ENCODE measurements at places on chromosomes 13 and 19. TPM values are rescaled to one million over a fixed set of nuclear protein-coding genes. Genes with fewer than 3 reads are reported as not detected.
A peak's percentile ranks its signal among the peaks of the same experiment; 100 is the strongest.

DNA sequence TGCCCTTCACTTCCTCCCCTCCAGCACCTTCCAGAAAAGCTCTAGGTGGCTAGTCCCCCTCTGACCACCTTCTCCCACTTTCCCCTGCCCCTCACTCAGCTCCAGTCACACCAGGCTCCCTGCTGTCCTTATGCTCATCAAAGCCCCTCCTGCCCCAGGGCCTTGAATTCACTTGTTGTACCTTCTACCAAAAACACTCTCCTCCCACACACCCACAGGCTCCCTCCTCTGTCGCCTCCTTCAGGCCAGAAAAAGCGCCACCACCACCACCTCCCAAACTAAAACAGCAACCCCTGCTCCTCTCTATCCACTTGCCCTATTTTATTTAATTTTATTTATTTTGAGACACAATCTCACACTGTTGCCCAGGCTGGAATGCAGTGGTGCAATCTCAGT, 4.8 kb upstream of the CEACAM16 start:
- DNase-seq = no peak

DNA sequence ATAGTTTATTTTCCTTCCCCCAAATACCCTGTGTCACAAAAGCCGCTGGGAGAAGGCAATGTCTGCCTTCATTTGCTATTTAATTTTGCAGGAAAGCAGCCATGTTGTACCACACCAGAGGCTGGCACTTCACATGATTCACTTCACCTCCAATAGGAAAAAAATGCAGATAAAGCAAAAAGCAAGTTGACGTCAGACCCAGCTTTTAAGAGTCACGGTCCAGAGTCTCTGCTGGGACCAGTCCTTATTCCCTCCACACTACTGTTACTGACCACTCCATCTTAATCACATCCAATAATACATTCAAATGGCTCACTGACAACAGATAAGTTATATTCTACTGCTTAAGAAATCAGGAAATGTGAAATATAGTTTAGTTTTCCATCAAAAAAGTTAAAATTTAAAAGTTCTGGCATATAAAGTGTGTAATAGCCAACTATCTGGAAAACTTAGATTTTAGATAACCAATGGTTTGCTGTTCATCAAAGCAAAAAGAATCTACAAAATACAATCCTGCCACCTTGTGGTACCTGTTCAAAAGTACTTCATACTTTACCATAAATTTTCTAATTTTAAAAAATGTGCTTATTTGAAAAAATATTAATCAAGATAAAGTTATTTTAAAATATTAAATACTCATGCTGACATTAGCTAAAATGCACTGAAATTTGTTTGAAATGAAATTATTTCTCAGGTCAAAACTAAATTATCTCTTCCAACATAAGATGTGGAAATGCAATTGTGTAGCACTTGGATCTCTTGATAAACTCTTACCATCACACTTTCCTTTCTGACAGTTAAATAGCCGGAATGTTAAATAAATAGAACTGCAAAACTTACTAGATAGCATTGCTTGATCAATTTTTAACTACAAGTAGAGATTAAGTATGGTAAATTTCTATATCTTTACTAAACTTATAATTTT, 97.3 kb downstream of the SERP2 start:
- DNase-seq = peak; percentile 7

Gene GAPDHS
- total RNA-seq = not detected

- DNase-seq = no peak
Measured at GRCh38 chr13:37648609-37649008, 50.0 kb upstream of the POSTN start.

- no peak for DNase-seq
Measured at GRCh38 chr19:36215276-36216123, 594 bp downstream of the ZNF146 start.

GRCh38 chr19:17243830-17244617, 1.7 kb downstream of the NR2F6 start:
- no peak for DNase-seq

- no peak for DNase-seq
Measured at GRCh38 chr19:9000933-9001332, 9.3 kb downstream of the MUC16 start.

Gene ELSPBP1
- total RNA-seq = 0.40 TPM

DNA sequence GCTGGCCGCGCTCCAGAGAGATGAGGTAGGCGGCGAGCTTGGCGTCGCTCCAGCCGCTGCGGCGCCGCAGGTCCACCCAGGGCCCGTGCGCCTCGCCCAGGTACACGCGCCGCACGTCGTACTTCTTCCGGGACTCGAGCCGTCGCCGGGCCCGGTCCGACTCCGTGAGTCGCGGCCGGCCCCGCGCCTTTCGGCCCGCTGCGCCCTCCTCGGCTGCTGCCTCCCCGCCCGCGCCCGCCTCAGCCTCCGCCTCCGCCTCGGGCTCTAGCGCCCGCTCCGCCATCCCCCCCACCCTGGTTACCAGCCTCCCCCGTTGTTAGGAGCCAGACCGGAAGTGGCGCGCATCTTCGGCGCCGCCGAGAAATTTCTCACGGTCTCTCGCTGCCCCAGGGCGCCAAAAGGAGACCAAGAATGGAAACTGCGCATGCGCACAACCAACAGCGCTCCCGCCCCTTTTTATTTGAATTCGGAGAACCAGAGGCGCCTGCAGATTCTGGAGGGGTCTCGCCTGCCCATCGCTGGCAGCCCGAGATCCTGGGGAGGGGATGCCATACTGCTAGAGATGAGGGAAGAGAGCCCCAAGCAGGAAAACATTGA, at the start of gene ZNF653:
ZNF653 (minus strand) TSS at position 336 of the 597 bp plus-strand sequence; CDS start at position 283, 53 bp downstream.
- DNase-seq = peak; percentile 99

DNA sequence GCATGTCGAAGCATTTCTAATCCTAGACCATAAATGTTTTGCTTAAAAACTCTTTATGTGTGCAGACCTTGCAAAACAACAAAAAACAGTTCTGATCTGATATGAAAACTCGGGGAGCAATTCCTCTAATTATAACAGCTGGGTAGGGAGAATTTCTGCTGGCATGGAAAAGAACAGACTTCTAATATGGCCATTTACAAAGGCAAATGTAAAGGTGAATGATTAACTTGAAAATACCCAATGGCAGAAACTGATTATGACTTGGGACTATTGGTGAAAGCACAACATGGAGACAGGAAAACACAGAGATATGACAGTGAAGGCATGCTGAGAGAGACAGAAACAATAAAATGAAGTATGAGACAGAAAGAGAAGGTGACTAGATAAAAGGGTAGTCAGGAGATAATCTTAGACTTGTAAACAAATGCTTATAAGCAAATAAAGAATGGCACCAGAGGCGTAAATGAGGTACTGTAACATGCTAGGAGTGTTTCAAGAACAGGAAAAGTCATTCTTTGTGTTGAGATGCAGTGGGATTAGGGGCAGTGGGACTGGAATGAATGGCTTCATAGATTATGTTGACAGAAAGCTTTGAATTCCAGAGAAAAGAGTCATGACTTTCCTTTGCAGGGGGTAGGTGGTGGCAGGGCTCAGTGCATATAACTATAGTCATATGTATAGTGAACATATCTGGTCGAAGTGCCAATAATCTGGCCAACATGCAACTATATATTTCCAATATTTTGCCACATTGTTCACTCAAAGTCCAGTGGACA, 393.0 kb downstream of the ITGBL1 start:
- DNase-seq = no peak

Gene ZNF296
- total RNA-seq = 0.69 TPM

GRCh38 chr13:49132479-49133002, 87.6 kb upstream of the MLNR start:
- DNase-seq = no peak

Gene GRK1
- 0.44 TPM for total RNA-seq

DNA sequence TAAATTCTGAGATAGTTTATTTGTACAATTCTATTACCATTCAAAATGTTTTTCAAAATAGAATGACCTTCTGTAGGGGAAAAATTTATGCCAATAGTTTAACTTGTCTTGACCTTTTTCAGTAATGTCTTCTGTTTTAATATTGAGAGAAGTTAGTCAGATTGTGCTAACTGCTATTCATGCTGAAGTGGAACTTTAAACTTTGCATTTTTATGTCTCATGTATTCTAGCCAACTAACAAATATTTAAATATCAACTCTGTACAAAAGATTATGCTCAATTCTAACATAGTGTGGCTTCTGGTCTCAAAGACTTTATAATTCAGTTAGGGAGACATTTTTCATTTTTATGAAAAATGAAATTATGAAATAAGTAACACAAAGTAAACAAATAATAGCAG, 94.2 kb downstream of the WDFY2 start:
- DNase-seq = no peak

DNA sequence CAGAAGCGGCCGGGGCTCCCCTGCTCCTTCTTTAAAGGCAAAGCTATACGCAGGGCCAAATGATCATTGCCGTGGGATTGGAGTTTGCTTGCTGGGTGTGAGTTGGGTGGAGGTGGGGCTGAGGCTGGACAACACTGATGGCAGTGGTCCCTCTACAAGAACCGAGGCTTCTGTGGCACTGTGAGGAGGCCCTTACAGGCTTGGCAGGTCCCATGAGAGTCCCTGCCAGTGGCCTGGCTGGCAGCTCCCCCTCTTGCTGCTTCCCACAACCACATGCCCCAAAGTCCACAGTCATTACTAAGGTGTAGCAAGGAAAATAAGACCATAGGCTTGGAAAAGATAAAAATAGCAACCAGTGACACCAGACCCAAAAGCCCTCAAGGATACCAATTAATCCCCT, 98.4 kb downstream of the ANKRD10 start:
- DNase-seq = no peak

DNA sequence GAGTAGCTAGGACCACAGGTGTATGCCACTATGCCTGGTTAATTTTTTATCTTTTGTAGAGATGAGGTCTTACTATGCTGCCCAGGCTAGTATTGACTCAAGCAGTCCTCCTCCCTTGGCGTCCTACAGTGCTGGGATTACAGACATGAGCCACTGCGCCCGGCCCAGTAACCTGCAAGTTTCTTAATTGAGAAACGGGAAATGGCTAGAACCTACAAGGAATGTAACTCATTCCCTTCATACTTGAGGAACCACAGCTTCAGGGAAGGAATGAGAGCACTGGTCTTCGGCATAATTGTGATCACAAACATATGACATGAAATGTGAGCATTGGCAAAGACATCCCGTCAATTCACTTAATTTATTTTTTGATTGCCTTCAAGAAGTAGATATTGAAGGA, 157.0 kb downstream of the KLF5 start:
- DNase-seq = no peak

DNA sequence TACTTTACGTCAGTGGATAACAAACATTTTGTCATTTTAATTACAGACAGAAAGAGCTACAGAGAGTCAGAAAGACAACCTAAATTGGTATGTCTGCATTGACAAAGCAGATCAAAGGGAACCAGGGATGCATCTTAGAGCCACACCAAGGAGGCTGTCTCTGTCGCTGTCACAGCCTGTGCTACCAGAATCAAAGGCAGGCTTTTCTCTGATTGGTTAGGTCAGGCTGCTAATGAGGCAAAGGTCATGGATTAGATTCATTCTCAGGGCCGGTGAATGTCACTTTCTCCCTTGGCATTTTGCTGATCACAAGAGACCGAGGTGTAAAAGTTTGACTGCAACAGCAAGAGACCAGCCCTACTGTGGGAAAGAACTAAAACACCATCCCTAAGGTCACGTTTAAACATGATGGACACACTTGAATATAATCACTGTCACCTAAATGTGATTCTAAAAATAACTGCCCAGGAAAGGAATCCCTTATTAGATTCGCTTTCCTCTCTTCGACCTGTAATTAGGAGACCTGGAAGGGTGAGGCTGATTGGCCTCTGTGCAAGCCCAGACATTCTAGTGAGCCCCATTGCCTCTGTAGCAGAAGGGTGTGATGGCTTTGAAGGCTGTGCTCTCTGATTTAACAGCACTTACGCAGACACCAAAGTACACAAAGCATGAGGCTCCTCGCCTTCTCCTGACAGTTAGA, 314.4 kb upstream of the NBEA start:
- no peak for DNase-seq

- no peak for DNase-seq
Measured at GRCh38 chr19:32924200-32924599, 47.6 kb downstream of the CEP89 start.

DNA sequence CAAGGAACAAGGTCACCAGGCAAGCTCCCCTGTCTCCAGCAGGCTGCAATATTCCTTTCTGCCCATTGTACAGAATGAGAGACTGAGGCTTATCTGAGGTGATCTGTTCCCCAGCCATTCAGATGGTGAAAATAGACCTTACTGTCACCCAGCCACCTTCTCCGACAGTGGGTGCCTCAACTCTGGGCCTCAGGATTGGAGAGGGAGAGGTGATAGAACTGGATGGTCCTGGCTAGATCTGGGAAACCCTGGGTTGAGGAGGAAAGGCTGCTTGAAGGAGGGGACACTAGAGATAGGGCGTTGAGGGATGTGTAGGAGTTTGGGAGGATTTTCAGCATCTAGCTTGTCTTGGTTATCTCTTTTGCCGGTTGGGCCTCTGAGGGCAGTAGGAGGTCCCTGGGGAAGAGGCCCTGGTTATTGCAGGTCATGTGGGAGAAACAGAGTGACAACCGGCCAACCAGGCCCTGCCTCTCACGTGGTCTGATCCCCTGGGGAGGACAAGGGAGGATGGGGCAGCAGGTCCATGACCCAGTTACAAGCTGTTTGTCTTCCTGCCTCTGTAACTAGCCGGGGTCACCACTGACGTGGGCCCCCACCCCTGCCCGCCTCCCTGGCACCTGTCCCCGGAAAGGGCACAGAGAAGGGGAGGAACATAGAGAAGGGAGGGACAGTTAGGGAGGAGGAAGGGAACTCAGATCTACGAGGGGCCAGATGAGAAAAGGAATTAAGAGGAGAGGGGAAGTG, 8.2 kb downstream of the NFIC start:
- DNase-seq = peak; percentile 0

DNA sequence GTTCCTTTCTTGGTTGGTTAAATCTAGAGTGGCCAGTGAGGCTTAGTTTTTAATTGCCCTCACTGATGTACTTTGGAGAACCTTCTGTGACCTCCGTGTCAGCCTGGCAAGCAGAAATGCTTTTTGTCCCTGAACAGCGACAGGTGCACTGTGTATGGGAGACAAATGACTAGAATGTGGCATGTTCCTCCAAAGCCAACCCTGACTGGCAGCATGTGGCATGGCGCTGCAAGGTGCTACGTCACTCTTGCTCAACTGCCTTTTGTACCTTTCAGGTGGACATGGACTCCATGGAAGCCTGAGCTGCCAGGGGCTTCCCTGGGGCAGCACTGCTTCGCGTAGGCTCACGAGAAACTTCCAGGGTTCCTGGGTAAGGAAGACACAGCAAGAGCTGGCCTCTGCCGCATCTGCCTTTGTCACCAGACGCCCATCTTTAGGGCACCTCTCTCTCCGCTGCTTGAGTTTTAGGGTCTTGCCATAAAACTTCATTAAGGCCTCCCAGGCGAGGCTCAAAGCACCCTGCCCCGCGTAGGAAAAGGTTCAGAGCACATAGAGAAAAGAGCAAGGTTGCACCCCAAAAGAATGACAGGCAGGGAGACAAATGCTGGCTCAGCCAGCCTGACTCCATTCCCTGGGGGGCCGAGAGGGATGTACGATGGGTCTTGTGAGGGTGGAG, 167.1 kb upstream of the SOX1 start:
- no peak for DNase-seq
